ENCODE measurements at places on chromosomes 4 and X. TPM values are rescaled to one million over a fixed set of nuclear protein-coding genes. Genes with fewer than 3 reads are reported as not detected.

Gene ASMT
- not detected for total RNA-seq

Gene SLC16A2
- 14.4 TPM for total RNA-seq

Gene TNMD
- not detected for total RNA-seq

Gene ITM2A
- 0.55 TPM for total RNA-seq

Gene PLXNB3
- total RNA-seq, result 5.5 TPM

Gene RAP2C
- total RNA-seq, result 28.8 TPM

Gene RTL5
- total RNA-seq, result 2.2 TPM

Gene SLC49A3
- 1.00 TPM for total RNA-seq

Gene PTCHD1
- total RNA-seq, result not detected

Gene TEX11
- total RNA-seq, result not detected

Gene TEX13B
- 0.12 TPM for total RNA-seq

Gene MAGEA12
- not detected for total RNA-seq

Gene SPANXN4
- not detected for total RNA-seq

Gene HPRT1
- total RNA-seq, result 34.2 TPM

Gene AMTN
- total RNA-seq, result not detected

Gene MAP7D3
- total RNA-seq, result 16.4 TPM

Gene F8A3
- total RNA-seq, result not detected

Gene NKX3-2
- 0.55 TPM for total RNA-seq

Gene RASGEF1B
- total RNA-seq, result 1.1 TPM

Gene NXF2B
- total RNA-seq, result not detected

Gene INPP4B
- total RNA-seq, result 69.7 TPM

Gene ADH7
- not detected for total RNA-seq

Gene PLAC8
- not detected for total RNA-seq

Gene TBC1D25
- total RNA-seq, result 3.9 TPM

Gene AVPR2
- not detected for total RNA-seq

Gene RPS6KA3
- total RNA-seq, result 86.7 TPM

Gene OPHN1
- 12.1 TPM for total RNA-seq

Gene FABP2
- not detected for total RNA-seq

Gene GAGE1
- total RNA-seq, result not detected

Gene NKAP
- total RNA-seq, result 4.5 TPM

Gene LIMCH1
- total RNA-seq, result 1.4 TPM

Gene CT45A3
- not detected for total RNA-seq

Gene RPS3A
- 2,542 TPM for total RNA-seq

Gene ZIC3
- total RNA-seq, result not detected

Gene CFP
- 0.12 TPM for total RNA-seq

Gene HEPH
- 19.0 TPM for total RNA-seq

Gene SLC6A14
- total RNA-seq, result not detected

Gene CORIN
- total RNA-seq, result 1.00 TPM
